Activated T-helper 2 cell treated with anti-CD3 and anti-CD28 coated beads, Interferon-gamma antibody, Interleukin-2, Interleukin-4, amounts not matched to agents 10 μg/mL and 5 μg/mL and 100 μg/mL, durations not matched to agents 14 hours and 24 hours and 36 hours (primary cell): ENCODE measurements at places on chromosomes 3 and 15. TPM values are rescaled to one million over a fixed set of nuclear protein-coding genes. Genes with fewer than 3 reads are reported as not detected.

The TMEM108 gene
- 0.07 TPM in 1 of 2 replicates, not detected in the other for total RNA-seq

The CYP19A1 gene
- 1.5 and 2.3 TPM in 2 replicates for total RNA-seq

The SCAP gene
- 79.6 and 83.9 TPM in 2 replicates for total RNA-seq

The TMIE gene
- total RNA-seq, result not detected in 2 replicates

The GOLGA8J gene
- not detected in 2 replicates for total RNA-seq

The SLC22A13 gene
- 0.51 and 0.78 TPM in 2 replicates for total RNA-seq

The NOP10 gene
- total RNA-seq, result 227 and 232 TPM in 2 replicates

The AADAC gene
- not detected in 2 replicates for total RNA-seq

The GOLGA6D gene
- total RNA-seq, result not detected in 2 replicates

The ITGB5 gene
- 3.3 and 4.3 TPM in 2 replicates for total RNA-seq

The KLHDC8B gene
- total RNA-seq, result 2.5 and 2.6 TPM in 2 replicates

The ROPN1 gene
- not detected in 2 replicates for total RNA-seq

The EFHB gene
- 0.94 TPM in 1 of 2 replicates, not detected in the other for total RNA-seq

The C3orf20 gene
- total RNA-seq, result 0.07 and 0.16 TPM in 2 replicates

The NOX5 gene
- total RNA-seq, result 0.21 TPM in 1 of 2 replicates, not detected in the other

The CACNA1D gene
- total RNA-seq, result 7.7 and 9.3 TPM in 2 replicates

The SCAANT1 gene
- 1.8 TPM in 1 of 2 replicates, not detected in the other for total RNA-seq

The CNTN3 gene
- total RNA-seq, result not detected in 2 replicates

The ZMYND10 gene
- 0.94 and 1.8 TPM in 2 replicates for total RNA-seq

The ANKRD34C gene
- total RNA-seq, result not detected in 2 replicates

The SCN5A gene
- not detected in 2 replicates for total RNA-seq

The IL17RB gene
- 33.3 and 36.1 TPM in 2 replicates for total RNA-seq

The SEMA3G gene
- 0.30 and 0.32 TPM in 2 replicates for total RNA-seq

The PYGO1 gene
- total RNA-seq, result 0.02 and 0.11 TPM in 2 replicates

The THOC7 gene
- 103 and 107 TPM in 2 replicates for total RNA-seq

The MKRN3 gene
- 1.0 and 1.9 TPM in 2 replicates for total RNA-seq

The XCR1 gene
- 0.05 and 0.07 TPM in 2 replicates for total RNA-seq

The ARL13B gene
- total RNA-seq, result 13.4 and 17.4 TPM in 2 replicates

The PLS1 gene
- 6.2 and 6.8 TPM in 2 replicates for total RNA-seq

The SEMA6D gene
- total RNA-seq, result not detected in 2 replicates

The GOLGA8Q gene
- 1.3 and 1.4 TPM in 2 replicates for total RNA-seq
